ENCODE measurements at places on chromosomes 5 and 9. TPM values are rescaled to one million over a fixed set of nuclear protein-coding genes. Genes with fewer than 3 reads are reported as not detected.

DNA sequence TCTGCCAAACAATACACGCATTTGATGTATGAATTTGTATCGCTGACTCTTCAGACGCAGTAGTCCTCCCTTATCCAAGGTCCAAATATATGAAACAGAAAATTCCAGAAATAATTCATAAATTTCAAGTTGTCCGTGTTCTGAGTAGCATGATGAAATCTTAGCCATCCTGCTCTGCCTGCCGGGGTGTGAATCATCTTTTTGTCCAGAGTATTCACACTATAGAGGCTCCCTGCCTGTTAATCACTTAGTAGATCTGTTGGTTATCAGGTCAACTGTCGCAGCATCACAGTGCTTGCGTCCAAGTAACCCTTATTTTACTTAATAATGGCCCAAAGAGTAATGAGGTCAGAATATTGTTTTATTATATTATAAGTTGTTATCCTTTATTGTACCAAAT is 268.1 kb downstream of the DOCK8 start:
- H3K4me3 ChIP-seq = no peak overlapping the region
- no peaks in the 10 kb centered on the region for H3K36me3 ChIP-seq
- H3K27me3 ChIP-seq = no peaks in the 10 kb centered on the region
- no peak for DNase-seq
- no peaks in the 10 kb centered on the region for H3K4me1 ChIP-seq
- H3K27ac ChIP-seq = no peak overlapping the region

DNA sequence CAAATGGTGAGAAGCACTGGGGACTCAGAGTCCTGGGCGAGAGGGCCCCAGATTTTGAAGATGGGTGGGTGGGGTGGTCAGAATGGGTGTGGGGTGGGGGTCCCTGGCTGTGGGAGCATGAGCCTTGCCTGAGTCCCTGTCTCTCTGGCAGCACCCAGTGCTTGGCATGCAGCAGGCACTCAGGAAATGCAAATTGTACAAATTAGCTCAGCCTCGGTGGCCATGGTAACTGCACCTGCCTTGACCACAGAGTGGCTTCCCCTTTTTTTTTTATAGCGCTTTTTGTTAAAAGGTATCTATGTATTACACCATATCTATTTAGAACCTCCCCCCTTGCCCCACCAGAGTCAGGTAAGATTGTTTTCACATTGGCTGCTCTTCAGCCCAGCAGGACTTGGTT is 19.2 kb upstream of the PITX1 start:
- H3K27ac ChIP-seq = no peak overlapping the region
- H3K4me1 ChIP-seq = no peaks in the 10 kb centered on the region
- H3K27me3 ChIP-seq = no peaks in the 10 kb centered on the region
- no peaks in the 10 kb centered on the region for H3K36me3 ChIP-seq
- no peak overlapping the region for H3K4me3 ChIP-seq
- no peak for DNase-seq

DNA sequence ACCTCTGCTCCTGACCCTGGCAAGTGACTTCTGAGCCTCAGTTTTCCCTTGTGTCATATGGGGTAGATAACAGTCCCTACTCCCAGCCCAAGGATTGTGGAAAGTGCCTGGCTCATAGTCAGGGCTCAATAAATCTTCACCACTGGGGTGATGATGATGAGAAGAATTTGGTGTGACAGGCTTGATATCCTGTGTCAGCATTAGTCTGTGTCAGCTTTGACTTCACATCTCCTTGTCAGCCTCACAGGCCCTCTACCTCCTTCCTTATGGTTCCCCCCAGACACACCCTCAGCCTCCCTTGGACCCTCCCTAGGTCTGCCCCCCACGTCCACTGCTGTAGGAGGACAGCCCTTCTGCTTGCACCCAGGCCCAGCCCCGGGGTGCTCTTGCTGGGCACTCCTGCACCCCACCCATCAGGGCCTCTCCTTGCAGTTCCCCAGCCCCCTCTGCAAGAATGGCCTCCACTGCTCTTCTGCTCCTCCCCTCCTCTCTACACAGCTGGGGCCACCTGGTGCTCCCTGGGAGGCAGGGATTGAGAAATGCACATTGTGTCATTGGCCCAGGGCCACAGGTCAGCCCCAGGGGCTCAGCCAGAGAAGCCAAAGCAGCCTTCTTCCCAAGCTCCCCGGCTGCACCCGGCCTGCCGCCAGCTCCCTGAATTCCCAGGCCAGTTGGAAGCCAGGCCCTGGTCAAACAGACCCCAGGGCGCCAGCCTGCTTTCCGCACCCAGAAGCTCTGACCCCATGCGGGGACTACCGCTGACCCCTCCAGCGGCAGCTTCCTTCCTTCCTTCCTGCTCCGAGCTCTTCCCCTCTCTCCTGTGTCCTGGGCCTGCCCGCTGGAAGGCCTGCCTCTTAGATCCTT is 7.7 kb downstream of the FGFR4 start:
- H3K4me3 ChIP-seq = no peak overlapping the region
- H3K27ac ChIP-seq = no peak overlapping the region
- DNase-seq = peak; percentile 86
- H3K4me1 ChIP-seq = peaks cover 16% of the 10 kb centered on the region
- H3K27me3 ChIP-seq = no peaks in the 10 kb centered on the region

GRCh38 chr9:77582961-77583576 is 65.1 kb downstream of the GNA14 start:
- H3K4me1 ChIP-seq = peaks cover 4% of the 10 kb centered on the region
- no peaks in the 10 kb centered on the region for H3K36me3 ChIP-seq
- DNase-seq = no peak
- H3K27me3 ChIP-seq = no peaks in the 10 kb centered on the region
- H3K4me3 ChIP-seq = no peak overlapping the region

The NADK2 gene
- 27.1 TPM for total RNA-seq

DNA sequence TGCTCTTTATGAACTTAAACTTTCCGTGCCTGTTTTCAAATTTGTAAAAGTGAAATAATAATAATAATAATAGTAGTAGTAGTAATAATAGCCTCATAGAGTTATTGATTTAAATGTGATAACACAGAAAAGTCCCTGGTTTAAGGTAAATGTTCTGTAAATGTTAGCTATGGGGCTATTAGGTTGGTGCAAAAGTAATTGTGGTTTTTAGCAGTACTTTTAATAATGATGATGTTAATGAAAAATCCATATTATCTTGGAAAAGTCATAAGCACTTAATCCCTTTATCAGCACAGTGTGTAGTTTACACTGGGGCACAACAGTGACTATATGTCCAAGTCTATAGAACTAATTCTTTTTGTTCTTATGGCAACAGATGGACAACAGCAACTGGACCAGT is at the start of gene OR1Q1:
Gene OR1Q1 (plus strand): TSS at position 377 of the 400 bp plus-strand sequence. CDS start 0 bp downstream, at position 377.
- H3K4me1 ChIP-seq = no peaks in the 10 kb centered on the region
- no peak within 1 kb of the TSS for H3K27ac ChIP-seq
- DNase-seq = no peak
- no peaks in the 10 kb centered on the region for H3K27me3 ChIP-seq

DNA sequence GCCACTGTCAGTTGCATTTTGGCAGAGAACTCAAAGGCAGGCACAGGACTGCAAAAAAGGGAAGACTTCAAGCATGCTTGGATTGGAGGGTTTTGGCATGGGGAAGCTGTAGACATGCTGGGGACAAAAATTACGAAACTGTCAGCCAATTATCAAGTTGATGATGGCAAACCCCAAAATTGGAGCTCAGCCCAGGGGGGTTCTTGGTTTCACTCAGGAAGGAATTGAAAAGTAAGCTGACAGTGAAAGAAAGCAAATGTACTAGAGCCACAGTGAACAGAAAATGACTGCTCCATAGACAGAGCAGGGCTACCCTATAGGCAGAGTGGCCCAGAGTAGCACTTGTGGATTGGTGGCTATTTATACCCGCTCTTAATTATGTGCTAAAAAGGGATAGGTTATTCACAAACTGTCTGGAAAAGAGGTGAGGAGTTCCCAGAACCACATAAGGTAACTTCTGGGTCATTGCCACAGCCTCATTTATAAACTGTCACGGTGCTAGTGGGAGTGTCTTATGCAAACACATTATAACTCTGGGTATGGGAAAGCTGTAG is 14.6 kb upstream of the CFAP95 start:
- no peak overlapping the region for H3K4me3 ChIP-seq
- H3K27me3 ChIP-seq = no peaks in the 10 kb centered on the region
- H3K36me3 ChIP-seq = no peaks in the 10 kb centered on the region
- H3K4me1 ChIP-seq = no peaks in the 10 kb centered on the region
- peak; percentile 16 for DNase-seq

GRCh38 chr9:93232388-93232960 is 48.5 kb downstream of the WNK2 start:
- no peaks in the 10 kb centered on the region for H3K27me3 ChIP-seq
- no peaks in the 10 kb centered on the region for H3K36me3 ChIP-seq
- H3K4me3 ChIP-seq = no peak overlapping the region
- H3K27ac ChIP-seq = no peak overlapping the region
- no peak for DNase-seq

DNA sequence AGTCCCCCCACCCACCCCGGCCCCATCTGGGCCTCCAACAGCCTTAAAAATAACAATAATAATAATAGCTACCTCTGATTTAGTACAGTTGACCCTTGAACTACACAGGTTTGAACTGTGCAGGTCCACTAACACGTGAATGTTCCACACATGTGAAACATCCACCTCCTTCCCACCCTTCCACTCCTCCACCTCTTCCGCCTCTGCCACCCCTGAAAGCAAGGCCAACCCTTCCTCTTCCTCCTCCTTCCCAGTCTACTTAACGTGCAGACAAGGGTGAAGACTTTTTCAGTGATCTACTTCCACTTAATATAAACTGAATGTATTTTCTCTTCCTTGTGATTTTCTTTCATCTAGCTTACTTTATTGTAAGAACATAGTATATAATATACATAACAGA is 10.8 kb downstream of the PDGFRB start:
- peaks cover 48% of the 10 kb centered on the region for H3K4me1 ChIP-seq
- no peaks in the 10 kb centered on the region for H3K27me3 ChIP-seq
- H3K27ac ChIP-seq = peak overlapping the region; percentile 55
- no peaks in the 10 kb centered on the region for H3K36me3 ChIP-seq
- H3K4me3 ChIP-seq = no peak overlapping the region

DNA sequence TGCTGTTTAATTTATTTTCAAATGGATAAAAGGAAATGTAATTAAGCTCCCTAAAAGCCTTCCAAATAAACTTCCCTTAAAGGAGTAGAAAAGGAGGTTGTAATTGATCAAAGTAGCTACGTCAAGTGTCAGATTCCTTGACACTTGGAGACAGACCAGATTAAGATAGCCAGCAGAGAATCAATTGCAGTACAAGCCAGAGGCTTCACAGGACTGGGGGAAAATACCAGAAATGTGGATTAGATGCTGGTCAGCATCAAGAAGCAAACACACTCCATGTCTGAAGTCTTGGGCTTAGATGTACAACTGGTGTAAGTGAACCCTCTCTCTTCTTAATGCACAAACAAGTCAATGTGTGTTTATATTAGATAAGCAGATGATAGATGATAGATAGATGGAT is 184.9 kb upstream of the TAS2R1 start:
- H3K27ac ChIP-seq = no peak overlapping the region
- no peaks in the 10 kb centered on the region for H3K4me1 ChIP-seq
- no peaks in the 10 kb centered on the region for H3K27me3 ChIP-seq
- no peak overlapping the region for H3K4me3 ChIP-seq

DNA sequence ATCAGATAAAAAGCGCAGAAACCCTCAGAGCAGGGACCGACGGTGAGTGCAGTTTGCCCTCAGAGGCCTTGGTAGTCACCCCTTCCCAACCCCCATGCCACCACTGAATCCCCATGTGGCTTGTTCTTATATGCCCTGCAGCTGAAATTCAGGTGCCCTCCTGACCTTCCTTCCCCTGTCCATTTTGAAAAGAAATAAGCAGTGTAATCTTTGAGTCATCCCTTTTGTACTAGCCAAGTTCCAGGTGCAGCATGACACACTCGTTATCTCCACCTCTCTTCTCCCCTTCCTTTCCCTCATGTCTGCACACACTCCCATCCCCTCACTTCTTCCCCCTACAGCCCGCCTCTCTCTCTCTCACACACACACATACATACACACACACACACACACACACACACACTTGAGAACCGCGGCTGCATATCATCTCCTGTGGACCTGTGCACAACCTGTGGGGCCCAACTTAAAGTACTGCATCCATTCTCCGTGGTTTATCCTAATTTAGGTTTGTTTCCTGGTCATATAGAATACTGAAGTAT is 53.1 kb downstream of the SYK start:
- no peak overlapping the region for H3K27ac ChIP-seq
- no peaks in the 10 kb centered on the region for H3K27me3 ChIP-seq
- no peak for DNase-seq
- H3K36me3 ChIP-seq = no peaks in the 10 kb centered on the region
- no peak overlapping the region for H3K4me3 ChIP-seq
- H3K4me1 ChIP-seq = peaks cover 15% of the 10 kb centered on the region

DNA sequence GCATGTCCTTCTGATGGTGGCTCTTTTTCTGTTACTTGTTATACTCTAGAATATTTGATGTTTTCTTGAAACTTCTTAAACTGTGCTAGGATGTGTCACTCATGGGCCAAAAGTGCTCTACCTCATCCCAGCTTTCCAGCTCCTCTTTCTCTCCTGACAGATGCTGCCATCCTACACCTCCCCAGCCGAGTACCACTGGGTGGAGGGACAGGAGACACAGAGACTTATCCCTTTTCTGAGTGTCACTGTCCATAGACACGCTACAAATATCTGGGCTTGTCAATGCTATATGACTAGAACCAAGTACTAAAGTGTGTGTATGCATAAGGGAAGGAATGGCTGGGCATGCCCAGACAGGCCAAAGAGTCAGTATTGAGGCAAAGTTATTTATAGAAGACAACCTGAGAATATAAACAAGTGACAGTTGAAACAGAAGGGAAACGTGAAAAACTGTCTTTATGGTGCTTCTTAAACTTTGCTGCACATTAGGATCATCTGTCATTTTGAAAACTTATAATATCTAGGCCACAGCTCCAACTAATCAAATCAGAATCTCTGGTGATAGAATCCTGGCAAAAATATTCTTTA is 188.0 kb downstream of the CARTPT start:
- no peaks in the 10 kb centered on the region for H3K36me3 ChIP-seq
- H3K4me3 ChIP-seq = no peak overlapping the region
- DNase-seq = no peak
- no peak overlapping the region for H3K27ac ChIP-seq

DNA sequence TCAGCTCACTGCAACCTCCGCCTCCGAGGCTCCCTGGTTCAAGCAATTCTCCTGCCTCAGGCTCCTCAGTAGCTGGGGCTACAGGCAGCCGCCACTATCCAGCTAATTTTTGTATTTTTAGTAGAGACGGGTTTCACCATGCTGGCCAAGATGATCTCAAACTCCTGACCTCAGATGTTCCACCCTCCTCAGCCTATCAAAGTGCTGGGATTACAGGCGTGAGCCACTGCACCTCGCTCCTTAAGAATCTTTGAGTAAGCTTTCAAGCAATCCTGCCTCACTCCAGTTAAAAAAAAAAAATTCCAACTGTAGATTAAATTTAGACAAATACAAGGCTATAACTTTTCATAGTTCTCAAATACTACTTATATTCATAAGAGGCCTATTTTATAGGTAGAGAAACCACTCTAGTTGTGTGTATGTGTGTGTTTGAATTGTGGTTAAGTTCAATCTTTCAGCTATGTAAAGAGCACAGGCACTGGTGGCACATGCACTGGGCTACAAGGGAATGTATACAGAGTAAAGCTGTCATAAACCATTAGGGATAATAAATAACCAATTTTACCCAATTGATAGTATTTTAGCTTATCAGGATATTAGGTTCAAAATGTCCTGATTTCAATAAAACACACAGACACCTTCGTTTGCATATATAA is 50.6 kb upstream of the RAPGEF6 start:
- H3K27ac ChIP-seq = no peak overlapping the region
- no peaks in the 10 kb centered on the region for H3K4me1 ChIP-seq
- no peaks in the 10 kb centered on the region for H3K27me3 ChIP-seq

GRCh38 chr5:53434541-53434940 is 45.9 kb upstream of the FST start:
- H3K36me3 ChIP-seq = no peaks in the 10 kb centered on the region
- no peaks in the 10 kb centered on the region for H3K27me3 ChIP-seq
- DNase-seq = no peak
- no peak overlapping the region for H3K4me3 ChIP-seq
- no peak overlapping the region for H3K27ac ChIP-seq
